GM12864 (cell line): ENCODE measurements at places on chromosomes 12 and 14.

DNA sequence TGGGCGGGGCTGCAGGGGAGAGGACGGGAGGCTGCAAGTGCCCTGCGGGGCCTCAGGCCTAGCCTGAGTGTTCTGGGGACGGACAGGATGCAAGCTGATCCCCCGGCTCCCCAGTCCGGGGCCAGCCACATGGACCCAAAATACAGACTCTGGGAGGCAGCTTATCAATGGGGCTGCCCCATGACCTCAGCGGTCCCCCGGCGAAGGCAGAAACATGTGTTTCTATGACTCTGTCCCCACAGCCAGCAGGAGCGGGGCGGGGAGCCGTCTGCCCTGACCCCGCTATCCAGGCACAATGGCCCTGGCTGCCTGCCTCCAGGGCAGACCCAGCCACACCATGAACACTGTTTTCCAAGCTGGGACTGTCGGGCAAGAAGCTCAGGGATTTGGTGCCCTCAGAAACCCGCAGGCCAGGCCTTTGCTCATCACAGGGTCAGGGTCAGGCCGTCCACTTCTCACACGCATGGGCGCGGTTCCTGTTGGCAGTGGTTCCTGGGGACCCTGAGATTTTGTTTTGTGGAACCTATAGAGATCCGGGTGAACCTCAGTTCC is 75.0 kb downstream of the RFLNA start:
- no peak for DNase-seq

GRCh38 chr12:21451529-21451928 is 14.1 kb downstream of the PYROXD1 start:
- no peak for DNase-seq

DNA sequence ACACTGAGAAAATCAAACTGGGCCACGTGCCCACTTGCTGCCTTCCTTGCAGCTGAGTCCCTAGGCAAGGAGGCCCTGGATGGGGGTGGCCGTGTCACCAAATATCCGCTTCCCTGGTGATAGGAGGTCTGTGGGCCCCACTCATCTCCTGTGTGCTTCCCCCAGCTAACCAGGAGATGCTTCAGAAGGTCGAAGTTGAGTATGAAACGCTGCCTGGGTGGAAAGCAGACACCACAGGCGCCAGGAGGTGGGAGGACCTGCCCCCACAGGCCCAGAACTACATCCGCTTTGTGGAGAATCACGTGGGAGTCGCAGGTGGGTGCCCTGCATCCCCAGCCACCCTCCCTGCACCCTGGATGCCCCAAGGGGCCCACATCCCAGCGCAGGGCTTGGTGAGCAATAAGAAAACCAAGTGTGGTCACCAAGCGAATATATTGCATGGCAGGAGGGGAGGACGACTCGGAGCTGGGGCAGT is 6.8 kb upstream of the SIVA1 start:
- peak; percentile 19 for DNase-seq

GRCh38 chr12:92223481-92223880 is 77.8 kb upstream of the BTG1 start:
- DNase-seq = no peak

DNA sequence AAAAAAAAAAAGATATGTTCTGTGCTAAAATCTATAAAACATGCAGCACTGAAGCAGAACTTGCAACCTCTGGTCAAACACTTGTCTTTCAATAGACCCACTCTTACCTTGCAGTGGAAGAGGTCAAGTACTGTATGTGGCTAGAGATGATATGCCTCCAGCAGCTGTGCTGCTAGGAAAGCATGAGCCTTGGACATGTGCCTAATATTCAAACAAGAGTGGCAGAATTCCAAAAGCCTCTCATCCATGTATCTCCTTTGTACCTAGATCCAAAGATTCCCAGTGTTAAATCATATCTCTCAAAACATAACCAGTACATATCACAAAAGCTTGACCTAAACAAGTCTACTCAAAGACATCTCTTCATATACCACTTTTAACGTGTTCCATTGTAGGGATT is 105.0 kb upstream of the CPNE8 start:
- no peak for DNase-seq

DNA sequence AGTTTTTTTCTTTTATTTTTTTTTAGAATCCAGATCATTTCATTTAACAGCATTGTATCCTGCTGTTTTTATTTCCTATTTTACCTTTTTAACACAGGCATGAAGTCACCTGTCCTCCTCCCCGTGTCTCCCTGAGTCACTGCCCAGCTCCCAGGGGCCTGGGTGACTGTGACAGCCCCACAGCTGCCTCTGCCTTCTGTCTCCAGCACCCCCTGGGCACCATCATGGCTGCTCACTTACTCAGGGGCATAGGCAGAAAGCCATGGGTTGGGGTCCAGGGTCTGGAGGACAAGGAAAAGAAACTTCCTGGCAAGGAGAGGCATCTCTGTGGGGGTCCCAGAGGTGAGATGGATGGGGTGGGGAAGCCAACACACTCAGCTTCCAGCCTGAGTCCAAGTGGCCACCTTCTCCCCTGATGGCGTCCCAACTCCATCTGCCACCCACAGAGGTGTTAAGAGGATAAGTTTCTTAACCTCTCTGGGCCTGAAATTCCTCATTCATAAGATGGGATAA is 25.3 kb downstream of the TMEM63C start:
- no peak for DNase-seq

- DNase-seq = peak; percentile 12
These were observed 91.5 kb upstream of the PTGDR start for GRCh38 chr14:52175982-52176502.

- no peak for DNase-seq
These were observed 64.8 kb downstream of the CCDC60 start for GRCh38 chr12:119399301-119399700.

DNA sequence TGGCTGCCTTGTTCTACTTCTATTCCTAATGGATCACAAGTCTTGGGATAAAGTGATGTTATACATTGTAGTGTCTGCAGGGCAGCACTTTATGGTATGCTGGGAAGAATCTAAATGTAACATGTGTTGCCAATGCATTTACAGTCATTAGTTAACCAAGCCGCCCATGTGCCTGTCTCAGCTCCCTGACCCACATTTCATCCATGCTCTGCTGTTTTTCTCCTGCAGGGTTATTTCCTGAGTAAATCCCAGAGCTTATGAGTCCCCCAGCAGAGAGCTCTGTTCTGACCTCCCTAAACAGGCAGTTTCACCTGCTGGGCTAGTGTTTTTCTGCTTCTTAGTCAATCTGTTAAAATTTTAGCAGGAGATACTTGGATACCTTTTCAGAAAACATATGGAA is 4.4 kb upstream of the TMTC2 start:
- DNase-seq = no peak

GRCh38 chr14:99624971-99625370 is 20.0 kb upstream of the HHIPL1 start:
- DNase-seq = no peak

GRCh38 chr14:52048641-52049204 is 20.1 kb downstream of the NID2 start:
- DNase-seq = no peak

GRCh38 chr12:102232446-102232845 is 34.8 kb upstream of the PMCH start:
- peak; percentile 4 for DNase-seq

DNA sequence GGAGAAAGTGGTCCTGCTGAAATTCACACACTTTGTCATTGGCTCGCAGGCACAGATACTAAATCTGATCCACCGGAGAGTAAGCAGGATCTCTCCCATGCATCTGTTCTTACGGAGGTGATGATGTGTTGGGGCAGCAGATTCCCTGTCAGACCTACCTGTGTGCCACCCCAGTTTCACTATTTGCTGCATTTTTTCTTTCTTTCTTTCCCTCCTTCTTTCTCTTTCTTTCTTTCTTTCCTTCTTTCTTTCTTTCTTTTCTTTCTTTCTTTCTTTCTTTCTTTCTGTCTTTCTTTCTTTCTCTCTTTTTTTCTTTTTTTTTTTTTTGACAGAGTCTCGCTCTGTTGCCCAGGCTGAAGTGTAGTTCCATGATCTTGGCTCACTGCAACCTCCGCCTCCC is 37.4 kb downstream of the WSCD2 start:
- DNase-seq = no peak

DNA sequence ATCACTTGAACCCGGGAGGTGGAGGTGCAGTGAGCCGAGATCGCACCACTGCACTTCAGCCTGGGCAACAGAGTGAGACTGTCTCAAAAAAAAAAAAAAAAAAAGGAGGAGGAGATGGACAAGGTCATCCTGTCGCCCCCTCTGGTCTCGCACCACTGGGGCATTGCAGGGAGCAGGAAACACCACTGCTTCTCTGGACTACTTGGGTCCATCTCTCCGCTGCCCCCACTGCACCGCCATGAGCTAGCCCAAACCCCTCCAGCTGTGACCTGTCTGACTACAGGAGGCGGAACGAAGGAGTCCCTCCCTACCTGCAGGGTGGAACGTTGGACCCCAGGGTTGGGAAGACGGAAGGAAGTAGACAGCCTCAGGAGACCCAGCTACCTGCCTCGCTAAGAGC is 18.2 kb upstream of the FAM222A start:
- DNase-seq = no peak

DNA sequence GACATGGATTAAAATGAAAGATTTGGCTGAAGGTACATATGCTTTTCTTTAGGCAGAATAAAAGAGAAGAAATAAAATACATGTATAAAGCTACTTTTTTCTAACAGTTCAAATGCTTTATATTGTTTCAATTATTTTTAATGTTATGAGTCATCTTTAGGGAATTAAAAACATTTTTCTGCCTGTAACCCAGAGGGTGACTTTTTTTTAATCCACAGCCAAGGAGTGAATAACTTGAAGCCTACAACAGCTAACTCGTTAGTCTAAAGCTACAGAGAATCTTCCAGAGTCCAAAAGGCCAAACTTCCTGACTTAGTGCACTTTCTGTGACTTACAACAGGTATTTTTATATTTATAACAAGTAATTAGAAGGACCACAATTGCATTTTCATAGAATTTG is 151.6 kb downstream of the SEC23A start:
- no peak for DNase-seq

GRCh38 chr14:93100570-93100969 is 15.2 kb downstream of the ITPK1 start:
- DNase-seq = no peak

GRCh38 chr14:43587183-43587582 is 919.9 kb downstream of the FSCB start:
- DNase-seq = no peak

GRCh38 chr12:30847259-30847658 is 79.3 kb upstream of the TSPAN11 start:
- DNase-seq = peak; percentile 53

- DNase-seq = no peak
These were observed 60.9 kb downstream of the MAP3K9 start for GRCh38 chr14:70748422-70748821.

- no peak for DNase-seq
These were observed 5.2 kb downstream of the CCDC85C start for GRCh38 chr14:99598774-99599173.

GRCh38 chr12:65668981-65669695 is 155.1 kb upstream of the HMGA2 start:
- DNase-seq = no peak

DNA sequence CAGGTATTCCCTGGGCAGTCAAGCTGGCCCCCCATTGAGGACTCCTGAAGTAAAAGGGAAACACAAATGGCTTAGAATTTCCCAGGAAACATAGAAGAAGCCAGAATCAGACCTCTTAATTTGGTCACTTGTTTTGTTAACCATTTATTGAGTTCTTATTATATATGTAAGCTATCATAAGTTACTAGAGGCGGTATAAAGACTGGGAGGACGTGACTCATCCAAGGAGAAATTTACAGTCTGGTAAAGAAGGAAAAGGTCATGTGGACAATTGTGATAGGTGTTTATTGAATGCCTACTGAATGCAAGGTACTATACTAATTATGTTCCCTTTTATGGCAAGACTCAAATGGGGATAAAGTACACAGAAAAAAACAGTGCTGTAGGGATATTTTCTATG is 146.7 kb downstream of the DYRK2 start:
- no peak for DNase-seq

GRCh38 chr14:75452324-75452723 is 24.5 kb downstream of the JDP2 start:
- no peak for DNase-seq

GRCh38 chr12:115455268-115455681 is 771.3 kb upstream of the TBX3 start:
- no peak for DNase-seq

DNA sequence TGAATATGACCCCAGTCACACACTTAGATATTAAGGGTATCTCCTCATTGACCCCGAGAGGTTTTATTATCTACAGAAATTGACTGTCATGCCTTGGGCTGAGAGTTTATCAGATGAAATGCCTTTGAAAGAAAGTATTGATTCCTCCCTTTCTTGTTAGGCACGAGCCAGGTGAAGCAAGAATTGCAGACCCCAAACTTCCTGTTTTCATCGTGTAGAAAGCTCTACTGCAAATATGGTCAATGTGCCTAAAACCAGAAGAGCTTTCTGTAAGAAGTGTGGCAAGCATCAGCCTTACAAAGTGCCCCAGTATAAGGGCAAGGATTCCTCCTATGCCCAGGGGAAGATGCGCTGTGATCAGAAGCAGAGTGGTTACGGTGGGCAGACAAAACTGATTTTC is 143.9 kb upstream of the FUT8 start:
- no peak for DNase-seq

GRCh38 chr14:24353559-24354481 is 14.0 kb upstream of the RIPK3 start:
- DNase-seq = no peak

DNA sequence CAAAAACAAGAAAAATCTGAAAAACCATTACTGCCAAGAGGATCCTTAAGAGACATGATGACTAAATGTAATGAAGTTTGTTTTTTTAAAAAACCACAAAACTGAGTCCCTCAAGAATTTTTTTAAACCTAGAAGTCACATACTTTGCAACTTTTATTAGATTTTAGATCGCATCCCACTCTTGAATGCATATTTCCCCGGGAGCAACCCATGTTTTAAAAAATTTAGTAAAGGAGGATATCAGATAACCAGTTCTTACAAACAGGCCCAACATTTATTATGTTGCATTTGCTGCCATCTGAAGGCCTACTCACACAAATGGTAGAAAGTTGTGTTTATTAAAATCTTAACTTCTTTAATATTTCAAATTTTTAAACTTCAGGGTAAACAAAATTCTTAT is 44.3 kb upstream of the CCT2 start:
- no peak for DNase-seq

- no peak for DNase-seq
These were observed 13.3 kb upstream of the C12orf75 start for GRCh38 chr12:105316931-105317852.

DNA sequence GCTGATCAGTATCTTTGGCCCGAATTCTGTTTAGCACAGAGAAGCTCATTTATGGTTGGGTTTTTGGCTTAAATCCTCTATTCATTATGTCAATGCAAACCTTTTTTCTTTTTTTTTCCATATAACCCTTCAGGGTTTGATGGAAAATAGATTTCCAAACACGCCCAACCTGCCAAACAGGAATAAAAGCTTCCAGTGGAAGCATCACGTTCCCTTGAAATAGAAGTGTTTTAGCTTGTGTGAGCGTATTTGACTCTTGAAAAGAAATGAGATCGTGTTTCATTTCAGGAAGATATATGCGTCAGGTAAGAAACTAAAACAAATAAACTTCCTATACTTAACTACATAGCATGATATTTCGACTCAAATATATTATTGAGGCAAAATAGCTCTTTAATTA is at the start of gene PIK3C2G:
Gene PIK3C2G, plus strand, starts transcription at position 246 of the 400 bp plus-strand sequence. CDS start 20,564 bp downstream, outside the sequence.
- DNase-seq = no peak
